ENCODE measurements at places on chromosomes 5 and 9.

DNA sequence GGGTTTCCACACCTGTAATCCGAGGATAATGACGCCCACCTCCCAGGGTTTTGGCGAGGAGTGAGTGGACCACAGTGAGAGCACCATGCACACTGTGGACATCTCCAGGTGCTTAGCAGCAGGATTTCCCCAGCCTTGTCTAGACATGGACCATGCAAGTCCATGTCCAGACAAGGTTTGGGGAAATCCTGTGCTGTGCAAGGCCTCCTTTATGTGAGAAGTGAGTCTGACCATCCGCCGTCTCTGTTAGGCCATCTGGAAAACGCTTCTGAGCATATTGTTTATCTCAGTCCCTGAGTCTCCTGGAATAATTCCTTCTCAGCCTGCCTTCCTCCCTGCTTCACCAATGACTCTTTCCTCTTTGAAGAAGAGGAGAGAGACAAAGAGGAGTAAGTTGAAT, 26.2 kb upstream of the TNFAIP8 start:
- DNase-seq = no peak

- no peak for DNase-seq
Observed at GRCh38 chr5:96151891-96152290, 190.2 kb upstream of the ELL2 start.

- no peak for DNase-seq
Observed at GRCh38 chr5:3827624-3828023, 232.0 kb downstream of the IRX1 start.

DNA sequence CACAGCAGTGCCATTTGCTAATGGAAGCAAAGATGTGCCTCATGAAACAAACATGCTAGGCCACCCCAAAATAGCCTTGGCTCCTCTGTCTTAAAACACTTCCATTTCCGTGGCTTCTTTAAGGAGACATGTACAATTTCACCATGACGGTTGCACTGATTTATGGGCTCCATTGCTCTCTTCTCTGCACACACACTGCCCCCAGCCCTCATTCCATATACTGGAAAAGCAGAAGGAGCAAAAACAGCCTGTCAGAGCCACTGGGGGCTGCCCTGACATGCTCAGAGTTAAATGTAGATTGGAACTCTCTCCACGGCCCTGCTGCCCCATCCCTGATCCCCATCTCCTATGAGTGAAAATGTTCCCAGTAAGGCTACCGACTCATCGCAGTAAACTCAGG, 114.8 kb downstream of the ROR2 start:
- DNase-seq = no peak

GRCh38 chr9:114187827-114188226, 32.5 kb downstream of the COL27A1 start:
- no peak for DNase-seq

- no peak for DNase-seq
Observed at GRCh38 chr5:172834415-172835289, 601 bp downstream of the ERGIC1 start.

GRCh38 chr5:96788112-96788749, 19.5 kb downstream of the ERAP1 start:
- DNase-seq = no peak

GRCh38 chr5:79774171-79774854, 84.7 kb downstream of the CMYA5 start:
- no peak for DNase-seq

DNA sequence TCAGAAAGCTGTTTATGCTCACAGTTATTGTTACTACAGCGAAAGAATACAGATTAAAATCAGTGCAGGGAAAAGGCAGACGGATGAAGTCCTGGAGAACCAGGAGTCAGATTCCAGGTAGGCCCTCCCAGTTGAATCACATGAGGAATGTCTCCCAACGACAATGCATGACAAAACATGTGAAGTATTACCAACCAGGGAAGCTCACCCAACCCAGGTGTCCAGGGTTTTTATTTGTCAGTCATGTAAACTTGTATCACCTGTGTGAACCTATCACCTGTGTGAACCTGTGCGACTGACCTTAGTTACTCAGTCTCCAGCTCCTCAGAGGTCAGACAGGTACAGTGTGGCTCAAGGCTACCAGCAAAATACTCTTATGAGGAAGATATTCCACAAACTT, 63.9 kb downstream of the KIAA1958 start:
- DNase-seq = no peak

DNA sequence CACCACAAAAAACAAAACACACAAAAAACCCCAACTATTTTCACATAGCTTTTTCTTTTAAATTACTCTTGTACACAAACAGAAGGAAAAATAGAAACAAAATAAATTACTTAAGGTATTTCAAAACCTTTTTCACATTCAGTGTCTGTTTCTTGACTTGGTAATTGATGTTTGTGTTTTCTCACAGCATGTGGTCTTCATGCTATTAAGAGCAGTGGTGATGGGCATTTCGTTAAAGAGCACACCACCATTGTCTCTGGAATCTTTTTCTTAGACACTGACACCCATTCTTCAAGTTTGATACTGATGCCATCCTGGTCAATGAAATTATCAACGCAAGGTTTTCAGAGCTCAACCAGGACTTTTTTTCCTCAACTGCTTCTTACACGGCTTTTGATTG, 63.8 kb downstream of the SLC28A3 start:
- DNase-seq = no peak

DNA sequence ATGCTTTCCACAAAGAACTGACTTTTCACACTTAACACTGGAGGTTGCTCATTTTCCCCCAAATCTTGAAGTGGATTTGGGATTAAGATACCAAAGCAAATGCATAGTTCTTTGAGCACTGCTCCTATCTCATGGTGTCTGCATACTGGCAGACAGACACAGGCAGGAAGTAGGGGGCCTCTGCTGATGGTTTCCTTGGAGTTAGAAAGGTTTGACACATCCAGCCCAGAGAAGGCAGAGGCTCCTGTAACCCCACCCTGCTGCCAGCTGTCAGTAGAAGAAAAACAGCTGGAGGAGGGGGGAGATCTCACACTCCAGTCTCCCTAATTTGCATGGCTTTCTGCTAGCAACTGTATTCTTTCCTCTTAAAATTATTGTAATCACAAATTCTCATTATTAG, 44.1 kb downstream of the APTX start:
- no peak for DNase-seq

- DNase-seq = no peak
Observed at GRCh38 chr9:116267021-116267420, 113.4 kb downstream of the PAPPA start.

DNA sequence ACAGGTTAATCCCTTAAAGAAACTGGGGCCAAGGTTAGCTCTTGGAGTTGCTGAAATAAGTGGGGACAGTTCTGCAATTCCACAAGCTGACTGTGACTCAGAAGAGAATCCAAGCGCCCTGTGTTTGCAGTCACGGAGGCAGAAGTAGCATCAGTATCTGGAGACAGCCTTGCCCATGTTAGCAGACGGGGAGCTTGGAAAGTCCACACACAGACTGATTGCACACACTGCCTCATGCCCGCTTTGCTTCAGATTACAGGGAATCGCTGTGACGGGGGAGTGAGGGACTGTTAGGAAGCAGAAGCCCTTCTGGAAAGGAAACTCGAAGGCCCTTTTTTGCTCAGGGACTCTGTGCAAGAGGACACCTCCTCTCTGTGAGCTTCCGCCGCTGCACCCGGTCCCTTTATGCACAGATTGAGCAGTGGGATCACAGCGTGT, 30.9 kb upstream of the PPP1R26 start:
- DNase-seq = no peak

GRCh38 chr9:94108584-94108983, 24.3 kb downstream of the PTPDC1 start:
- no peak for DNase-seq

GRCh38 chr5:84685121-84685894, 300.6 kb upstream of the EDIL3 start:
- DNase-seq = no peak

- DNase-seq = no peak
Observed at GRCh38 chr5:73129143-73129542, 8.8 kb downstream of the TMEM171 start.

- DNase-seq = no peak
Observed at GRCh38 chr5:119212676-119213075, 141.8 kb downstream of the DMXL1 start.

DNA sequence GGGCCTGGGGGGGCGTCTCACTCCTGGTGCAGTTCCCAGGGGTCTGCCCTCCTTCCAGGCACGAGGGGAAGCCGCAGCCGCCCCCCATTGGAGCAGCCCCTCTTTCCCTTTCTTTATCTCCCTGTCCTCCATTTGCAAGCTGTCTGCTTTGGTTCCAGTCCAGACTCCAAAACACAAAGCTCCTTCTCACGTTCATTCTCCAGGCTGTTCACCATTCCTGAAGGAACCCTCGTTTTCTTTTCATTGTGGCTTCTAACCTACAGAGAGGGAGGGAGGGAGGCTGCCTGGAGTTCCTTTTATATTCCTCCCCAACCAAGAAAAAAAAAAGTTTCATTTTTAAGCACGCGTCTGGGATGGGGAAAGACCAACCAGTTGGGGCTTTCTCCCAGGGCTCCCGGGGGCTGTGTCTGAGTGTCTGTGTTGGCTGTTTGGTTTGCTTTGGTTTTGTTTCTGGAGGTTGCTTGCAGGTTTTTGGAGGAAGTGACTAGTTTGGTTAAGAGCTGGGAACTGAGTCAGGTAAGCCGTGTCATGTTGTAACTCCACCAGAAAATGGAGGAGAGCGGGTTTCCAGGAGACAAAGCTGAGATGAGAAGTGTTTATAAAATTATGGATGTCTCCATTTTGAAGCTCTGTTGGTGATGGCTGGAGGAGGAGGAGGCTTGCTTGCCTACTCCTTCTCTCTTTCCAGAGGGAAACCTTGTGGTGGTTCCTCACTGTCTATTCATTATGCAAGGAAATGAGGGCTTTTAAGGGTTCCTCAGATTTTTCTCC, 1.6 kb downstream of the ZNF462 start:
- no peak for DNase-seq

- no peak for DNase-seq
Observed at GRCh38 chr5:170353961-170354360, 35.2 kb downstream of the KCNMB1 start.

GRCh38 chr5:14628346-14628745, 36.2 kb upstream of the OTULIN start:
- no peak for DNase-seq

DNA sequence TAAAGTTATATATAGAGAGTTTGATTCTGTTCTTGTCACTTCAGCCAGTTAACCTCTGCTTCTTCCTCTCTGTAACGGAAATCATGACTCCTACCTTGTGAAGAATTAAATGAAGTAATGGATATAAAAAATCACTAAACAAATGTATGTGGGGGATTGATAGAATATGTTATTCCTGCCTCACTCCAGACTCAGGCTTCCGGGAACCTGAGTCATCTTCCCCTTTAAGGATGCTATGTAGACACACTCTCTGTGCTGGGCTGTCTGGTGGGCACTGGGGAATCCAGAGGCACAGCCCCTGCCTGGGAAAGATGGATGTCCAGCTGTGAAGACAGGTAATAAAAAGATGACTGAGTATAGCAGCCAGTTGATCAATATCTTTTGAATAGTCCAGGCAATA, 77.4 kb downstream of the ZNF618 start:
- no peak for DNase-seq

- DNase-seq = no peak
Observed at GRCh38 chr9:108854641-108855528, 901 bp downstream of the ACTL7B start.

DNA sequence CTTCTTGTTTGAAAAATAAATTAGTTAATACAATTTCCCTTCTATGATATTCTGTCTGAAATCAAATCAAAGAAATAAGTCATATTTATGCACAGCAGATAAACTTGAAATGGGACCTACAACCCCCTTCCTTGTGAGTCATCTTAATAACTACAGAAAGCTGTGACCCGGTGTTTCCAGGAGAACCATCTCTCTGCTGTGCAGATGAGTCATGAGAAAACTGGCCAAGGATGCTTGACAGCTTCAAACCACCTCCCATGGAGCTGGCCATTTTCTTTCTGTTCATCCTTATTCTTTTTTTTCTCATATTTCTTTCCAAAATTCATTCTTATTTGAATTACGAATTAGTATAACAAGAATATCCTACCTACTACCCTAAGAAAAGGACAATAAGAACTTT, 43.4 kb upstream of the NR4A3 start:
- no peak for DNase-seq

- DNase-seq = peak; percentile 3
Observed at GRCh38 chr5:169808118-169808581, 171.1 kb downstream of the DOCK2 start.

DNA sequence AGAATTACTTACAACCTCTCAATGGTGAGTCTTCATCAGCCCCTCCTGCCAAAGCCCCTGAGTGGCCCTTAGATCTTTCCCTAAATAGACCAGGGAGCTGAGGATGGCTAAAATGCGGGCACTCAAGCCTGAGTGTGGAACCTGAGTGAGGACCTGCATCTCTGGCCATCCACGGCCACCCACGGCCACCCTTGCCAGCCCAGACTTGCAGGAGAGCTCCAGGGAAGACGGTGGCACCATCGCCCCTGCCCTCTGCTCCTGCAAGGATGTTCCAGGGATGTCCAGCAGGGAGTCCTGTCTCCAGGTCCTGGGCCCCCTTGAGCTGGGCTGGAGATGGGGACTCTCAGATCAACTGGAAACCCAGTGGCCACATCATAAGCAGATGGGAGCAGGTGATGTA, 68.2 kb upstream of the OLFM1 start:
- DNase-seq = no peak
